Fibroblast of skin of right quadriceps (primary cell): ENCODE measurements at places on chromosomes 2 and 18.
A peak's percentile ranks its signal among the peaks of the same experiment; 100 is the strongest.

DNA sequence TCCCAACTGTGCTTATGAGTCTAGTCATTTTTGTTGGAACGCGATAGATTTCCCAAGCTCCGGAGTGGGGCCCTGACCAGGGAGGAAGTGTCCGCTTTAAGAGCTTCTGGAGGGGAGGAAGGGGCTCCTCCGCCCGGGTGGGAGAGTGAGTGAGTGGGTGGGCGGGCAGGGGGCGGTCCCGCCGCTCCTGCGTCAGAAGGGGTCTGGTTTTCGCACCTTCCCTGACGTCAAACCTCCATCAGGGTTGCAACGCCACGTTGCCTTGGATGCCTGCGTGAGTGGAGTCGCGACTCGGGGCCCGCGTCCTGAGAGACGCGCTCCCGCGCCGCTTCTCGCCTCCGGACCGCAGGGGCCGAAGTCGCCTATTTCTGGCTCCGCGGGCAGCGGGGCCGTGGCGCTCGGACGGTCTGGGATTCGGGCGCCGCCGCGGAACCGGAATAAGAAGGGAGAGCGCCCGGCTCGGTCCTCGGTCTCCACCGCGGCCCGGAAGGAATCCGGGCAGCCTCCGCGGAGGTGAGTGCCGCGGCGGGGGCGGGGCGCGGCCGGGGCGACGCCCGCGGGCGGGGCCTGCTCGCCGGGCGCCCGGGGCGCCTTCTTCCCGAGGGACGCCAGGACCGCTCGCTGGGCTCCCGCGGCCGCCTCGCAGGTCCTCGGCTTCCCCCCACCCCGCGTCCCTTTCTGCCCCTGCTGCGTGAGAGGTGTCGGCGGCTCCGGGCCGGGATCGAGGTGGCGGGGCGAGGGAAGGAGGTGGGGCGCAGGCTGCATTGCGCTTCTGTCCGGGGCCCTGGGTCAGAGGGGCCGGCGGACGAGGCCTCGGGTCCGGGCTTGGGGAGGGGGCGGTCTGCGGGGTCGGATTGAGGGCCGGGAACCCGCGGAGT is at the start of gene ZDBF2:
TSS of gene ZDBF2 (plus strand) at position 230 of the 878 bp plus-strand sequence. CDS start 7,187 bp downstream, outside the sequence.
- DNase-seq: peak; percentile 58

GRCh38 chr18:58222432-58223125 is 178.6 kb downstream of the NEDD4L start:
- DNase-seq: peak; percentile 49

GRCh38 chr2:135890835-135891234 is 14.6 kb upstream of the MCM6 start:
- DNase-seq: no peak

DNA sequence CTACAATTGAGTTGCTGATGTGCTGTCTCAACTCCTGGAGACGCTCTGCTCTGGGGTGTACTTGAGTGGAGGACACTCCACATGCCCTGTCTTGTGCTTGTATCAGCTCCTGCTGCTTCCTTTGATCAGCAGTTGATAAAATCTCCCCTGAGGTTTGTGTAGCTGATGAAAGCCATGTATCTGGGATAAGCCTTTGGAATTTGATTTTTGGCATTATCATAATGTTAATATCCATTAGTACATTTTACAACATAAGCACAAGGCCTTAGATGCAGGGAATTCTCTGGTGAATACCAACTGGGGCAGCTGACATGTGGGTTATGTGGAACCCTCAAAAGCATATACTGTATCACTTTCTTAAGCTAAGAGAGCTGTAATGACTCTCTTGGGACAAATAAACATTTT is 222.7 kb upstream of the ITGA4 start:
- DNase-seq: peak; percentile 41

DNA sequence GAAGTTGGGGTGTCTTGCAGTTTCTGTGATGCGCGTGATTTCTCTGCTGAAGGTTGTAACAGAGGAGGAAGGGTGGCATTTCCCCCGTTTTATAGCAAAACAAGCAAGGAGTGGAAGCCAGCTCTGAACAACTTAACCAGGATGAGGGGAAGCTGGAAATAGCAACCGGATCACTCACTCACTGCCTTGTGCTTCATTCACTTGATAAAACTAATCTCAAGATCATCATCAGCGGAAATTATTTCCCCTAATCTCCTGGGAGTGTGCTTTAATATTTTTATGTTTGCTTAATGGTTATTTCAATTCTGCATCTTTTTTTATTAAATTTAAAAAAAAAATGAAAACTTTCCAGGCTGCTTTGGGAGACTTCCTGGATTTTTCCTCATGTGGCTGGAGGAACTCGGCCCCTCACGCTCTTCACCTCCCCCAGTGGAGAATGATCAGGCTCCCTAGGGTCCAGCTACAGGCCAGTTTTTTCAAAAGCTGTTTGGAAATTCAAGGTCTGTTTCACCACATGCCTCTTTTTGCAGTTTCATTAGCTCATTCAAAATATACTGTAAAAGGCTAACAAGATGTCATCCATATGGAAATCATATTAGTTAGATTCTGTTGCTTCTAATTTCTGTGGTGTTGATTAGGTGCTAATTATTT is 31.7 kb downstream of the CABLES1 start:
- DNase-seq: peak; percentile 48

- DNase-seq: no peak
Measured at GRCh38 chr18:10387399-10387798, 67.0 kb upstream of the APCDD1 start.

GRCh38 chr2:172970660-172971059 is 105.0 kb upstream of the MAP3K20 start:
- no peak for DNase-seq

- no peak for DNase-seq
Measured at GRCh38 chr2:226179010-226179409, 620.6 kb downstream of the IRS1 start.

DNA sequence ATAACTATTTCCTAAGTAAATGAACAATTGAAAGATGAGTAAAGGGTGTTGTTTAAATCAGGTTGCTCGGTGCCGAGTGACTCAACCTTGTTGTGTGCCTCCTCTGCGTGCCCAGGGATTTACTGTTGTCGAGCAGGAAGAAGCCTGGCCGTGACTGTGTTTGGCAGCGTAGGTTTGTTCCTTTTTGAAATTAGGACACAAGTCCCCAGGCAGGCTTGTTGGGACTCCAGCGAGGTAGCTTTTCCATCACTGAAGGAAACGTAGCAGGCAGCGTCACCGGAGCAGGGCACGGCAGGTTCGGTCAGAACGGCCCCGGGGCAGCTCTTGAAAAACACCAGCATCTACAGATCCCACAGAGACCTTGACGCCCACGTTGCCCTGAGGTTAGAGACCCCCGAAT is 48.6 kb downstream of the TMEM18 start:
- DNase-seq: no peak

DNA sequence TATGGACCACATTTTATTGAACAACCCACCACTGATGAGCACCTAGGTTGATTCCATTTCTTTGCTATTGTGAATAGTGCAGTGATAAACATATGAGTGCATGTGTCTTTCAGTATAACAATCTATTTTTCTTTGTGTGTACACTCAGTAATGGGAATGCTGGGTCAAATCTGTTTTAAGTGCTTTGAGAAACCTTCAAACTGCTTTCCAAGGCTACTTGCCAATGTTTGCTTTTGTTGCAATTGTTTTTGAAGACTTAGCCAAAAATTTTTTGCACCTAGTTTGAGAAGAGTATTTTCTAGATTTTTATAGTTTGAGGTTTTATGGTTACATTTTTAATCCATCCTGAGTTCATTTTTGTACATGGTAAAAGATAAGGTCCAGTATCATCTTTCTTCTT is 587.4 kb upstream of the SETBP1 start:
- DNase-seq: no peak

GRCh38 chr2:176876493-176877103 is 336.0 kb upstream of the HNRNPA3 start:
- DNase-seq: no peak

DNA sequence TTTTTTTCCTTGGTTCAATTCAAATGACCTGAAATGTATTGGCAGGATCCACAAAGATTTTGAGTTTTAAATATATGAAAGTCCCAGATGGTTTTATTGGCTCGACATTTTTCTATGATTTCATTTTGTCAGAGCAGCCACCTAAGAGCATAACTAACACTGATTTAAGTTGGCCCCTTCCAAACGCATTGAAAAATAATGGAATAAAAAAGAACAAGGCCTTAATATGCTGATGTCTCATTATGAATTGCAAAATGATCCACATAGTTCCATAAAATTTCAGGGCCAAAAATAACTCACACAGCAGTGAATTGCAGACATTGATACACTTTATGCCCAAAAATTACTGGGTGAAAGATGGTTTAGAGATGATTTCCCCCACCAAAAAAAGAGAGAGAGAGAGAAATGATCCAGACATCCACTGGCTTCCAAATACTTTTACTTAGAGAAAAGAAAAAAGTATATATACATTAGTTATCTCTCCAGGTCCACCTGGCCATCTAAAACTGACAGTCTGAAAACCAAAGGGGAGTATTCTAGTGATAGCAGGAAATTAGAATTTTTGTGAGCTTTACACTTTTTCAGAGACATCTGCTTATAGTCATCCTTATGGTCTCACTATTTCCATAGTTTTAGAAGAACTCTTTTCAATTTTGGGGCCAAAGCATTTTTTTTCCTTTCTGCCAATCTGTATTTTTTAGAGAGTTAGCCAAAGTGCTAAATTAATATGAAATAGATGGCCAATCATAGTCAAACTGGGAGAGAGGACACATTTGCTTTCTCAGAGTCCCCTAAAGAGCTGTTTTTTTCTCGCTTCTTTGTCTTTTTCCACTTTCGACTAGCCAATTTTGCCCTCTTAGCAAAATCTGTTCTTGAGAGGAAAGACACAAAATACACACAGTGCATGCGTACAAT is 213.5 kb upstream of the RND3 start:
- no peak for DNase-seq

- peak; percentile 45 for DNase-seq
Measured at GRCh38 chr2:33107690-33108482, 161.1 kb downstream of the LTBP1 start.

GRCh38 chr2:46549166-46549844 is 69.9 kb downstream of the TMEM247 start:
- DNase-seq: no peak

- peak; percentile 91 for DNase-seq
Measured at GRCh38 chr2:64838817-64839216, 150.4 kb upstream of the SLC1A4 start.

DNA sequence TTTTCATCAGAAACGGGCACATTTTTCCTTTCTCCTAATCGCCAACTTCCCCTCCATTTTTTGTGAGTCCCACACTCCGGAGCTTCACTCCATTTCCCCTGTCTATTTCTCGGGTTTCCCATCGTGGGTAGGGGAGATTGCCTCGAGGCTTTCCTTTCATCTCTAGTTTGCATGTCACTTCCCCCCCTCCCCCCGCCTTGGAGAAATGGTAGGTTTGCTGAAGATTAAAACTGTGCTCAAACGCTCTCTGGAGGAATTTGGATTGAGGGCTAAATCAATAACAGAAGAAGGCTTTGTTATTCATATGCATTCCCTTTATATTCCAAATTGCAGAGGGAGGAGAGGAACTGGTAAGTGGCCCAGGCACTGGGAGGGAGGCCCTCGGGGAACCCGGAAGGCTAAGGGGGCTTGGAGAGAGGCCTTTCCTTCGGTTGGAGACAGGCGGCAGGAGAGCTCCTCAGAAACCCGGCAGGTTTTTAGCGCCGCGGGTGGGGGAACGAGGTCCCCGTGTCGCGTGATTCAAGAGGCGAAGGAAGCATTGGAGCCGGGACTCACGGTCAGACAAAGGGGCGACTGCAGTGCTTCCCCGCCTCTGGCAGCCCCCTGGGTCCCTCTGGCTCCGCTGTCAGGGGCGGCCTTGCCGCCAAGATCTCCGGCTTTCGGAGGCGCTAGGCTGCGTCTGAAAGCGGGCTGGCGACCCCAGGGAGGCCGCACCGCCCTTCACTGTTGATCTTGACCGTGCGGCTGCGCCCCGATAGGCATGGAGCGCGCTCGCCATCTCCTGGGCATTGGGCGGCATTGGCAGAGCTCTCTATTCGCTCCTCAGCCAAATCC is 2.4 kb upstream of the HOXD12 start:
- DNase-seq: peak; percentile 66

- peak; percentile 77 for DNase-seq
Measured at GRCh38 chr2:49914281-49914680, 760.0 kb upstream of the FSHR start.

- no peak for DNase-seq
Measured at GRCh38 chr2:60174146-60174545, 379.3 kb downstream of the BCL11A start.

GRCh38 chr2:23206650-23207049 is 178.3 kb upstream of the KLHL29 start:
- no peak for DNase-seq

GRCh38 chr2:95388091-95388692 is 14.3 kb upstream of the FAHD2A start:
- DNase-seq: no peak

- no peak for DNase-seq
Measured at GRCh38 chr2:148814860-148815419, 60.1 kb upstream of the KIF5C start.

- no peak for DNase-seq
Measured at GRCh38 chr2:238910751-238911351, 63.0 kb downstream of the TWIST2 start.

DNA sequence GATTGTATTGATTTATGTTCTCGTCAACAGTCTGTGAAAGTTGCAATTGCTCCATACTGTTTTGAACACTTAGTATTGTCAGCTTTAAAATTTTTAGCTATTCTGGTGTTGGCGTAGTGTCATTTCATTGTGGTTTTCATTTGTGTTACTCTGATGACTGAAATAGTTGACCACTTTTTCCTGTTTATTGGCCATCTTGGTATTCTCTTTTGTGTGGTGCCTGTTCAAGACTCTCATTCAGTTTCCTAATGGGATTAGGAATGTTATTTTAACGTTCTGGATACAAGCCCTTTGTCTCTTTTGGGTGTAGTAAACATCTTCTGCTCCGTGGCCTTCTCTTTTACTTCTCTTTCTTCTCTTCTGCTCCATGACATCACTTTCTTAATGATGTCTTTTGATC is 82.7 kb upstream of the SMAD2 start:
- DNase-seq: no peak

DNA sequence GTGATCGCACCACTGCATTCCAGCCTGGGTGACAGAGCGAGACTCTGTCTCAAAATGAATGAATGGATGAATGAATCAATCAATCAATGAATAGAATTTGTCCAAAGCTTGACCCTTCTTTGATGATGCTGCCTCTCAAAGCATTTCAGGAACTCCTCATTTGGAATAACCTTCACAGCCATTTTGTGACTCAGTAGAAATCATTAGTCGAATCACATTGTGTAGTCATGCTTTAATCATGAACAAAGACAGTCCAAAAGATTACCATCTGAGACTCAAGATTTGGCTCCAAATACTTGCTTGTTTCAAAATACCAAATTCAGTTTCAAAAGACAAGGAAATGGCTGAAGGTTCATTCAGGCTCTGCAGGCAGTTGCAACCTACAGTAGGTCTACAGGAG is 83.1 kb downstream of the VWA3B start:
- no peak for DNase-seq

DNA sequence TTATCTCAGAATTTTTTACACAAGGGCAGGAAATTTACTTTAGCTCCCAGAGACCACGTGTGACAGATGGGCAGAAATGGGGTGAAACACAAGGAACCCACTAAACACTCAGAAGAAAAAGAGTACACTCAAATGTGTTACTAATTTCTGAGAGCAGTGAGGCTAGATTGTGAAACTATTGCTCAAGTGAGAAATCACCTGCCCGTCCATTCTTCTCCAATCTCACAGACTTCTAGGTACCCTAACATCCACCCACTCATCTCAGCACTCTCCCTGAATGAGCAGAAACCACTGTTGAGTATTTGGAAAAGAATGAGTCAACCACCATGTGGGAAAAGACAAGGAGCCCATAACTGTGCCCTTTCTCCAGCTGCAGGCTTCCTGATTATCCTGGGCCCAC is 293.0 kb upstream of the CDH2 start:
- no peak for DNase-seq

- DNase-seq: no peak
Measured at GRCh38 chr2:210461401-210461800, 15.2 kb downstream of the LANCL1 start.
